ENCODE measurements at places on chromosomes 6 and 20.

DNA sequence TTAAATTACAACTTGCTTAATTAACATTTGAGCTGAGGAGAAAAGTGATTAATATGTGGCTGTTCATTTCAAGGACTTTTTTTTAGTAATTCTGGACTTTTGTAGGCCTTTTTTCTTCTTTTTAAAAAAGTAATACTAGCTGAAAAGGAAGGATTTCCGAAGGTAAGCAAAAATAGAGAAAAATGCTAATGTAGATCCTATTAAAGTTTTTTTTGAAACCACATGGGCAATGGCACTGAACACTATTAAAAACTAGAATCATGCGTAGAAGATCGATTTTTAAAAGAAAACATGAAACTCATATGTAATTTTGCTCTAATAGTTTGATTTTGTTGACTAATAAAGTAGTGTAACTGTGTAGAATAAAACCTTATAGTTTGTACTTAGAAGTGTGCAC is 2.4 kb downstream of the BAG2 start:
- no peak for DNase-seq

DNA sequence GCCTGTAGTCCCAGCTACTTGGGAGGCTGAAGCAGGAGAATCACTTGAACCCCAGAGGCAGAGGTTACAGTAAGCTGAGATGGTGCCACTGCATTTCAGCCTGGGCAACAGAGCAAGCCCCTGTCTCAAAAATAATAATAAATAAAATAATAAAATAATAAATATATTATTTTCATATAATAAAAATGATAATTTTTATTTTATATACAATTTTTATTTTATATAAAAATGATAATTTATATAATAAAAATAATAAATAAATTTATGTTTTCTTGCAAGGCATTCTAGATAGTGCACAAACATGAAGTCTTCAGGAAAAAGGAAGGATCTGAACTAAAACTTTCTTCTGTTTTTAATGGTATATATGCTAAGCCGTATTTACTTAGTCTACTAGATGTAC is 12.6 kb upstream of the SGK1 start:
- DNase-seq, result no peak

GRCh38 chr6:77740380-77740779 is 87.5 kb downstream of the MEI4 start:
- no peak for DNase-seq

GRCh38 chr6:44339301-44339700 is 3.1 kb upstream of the SPATS1 start:
- DNase-seq, result no peak

DNA sequence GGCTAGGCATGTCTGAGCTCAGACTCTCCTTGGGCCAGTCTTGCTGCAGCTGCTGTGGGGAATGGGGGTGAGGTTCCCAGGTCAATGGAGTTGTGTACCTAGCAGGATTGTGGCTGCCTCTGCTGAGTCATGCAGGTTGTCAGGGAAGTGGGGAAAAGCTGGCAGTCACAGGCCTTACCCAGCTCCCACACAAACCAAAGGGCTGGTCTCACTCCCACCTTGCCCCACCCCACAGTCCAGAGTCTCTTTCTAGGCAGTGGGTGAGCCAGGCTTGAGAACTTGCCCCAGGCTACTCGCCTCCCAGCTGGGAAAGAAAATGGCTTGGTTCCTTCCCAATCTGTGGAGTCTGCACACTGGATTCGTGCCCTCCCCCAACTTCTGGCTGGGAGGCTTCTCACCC is 65.7 kb downstream of the SCP2D1 start:
- no peak for DNase-seq

GRCh38 chr6:168050225-168050880 is 28.7 kb downstream of the FRMD1 start:
- DNase-seq, result no peak

- no peak for DNase-seq
Observed at GRCh38 chr6:25219917-25220278, 59.3 kb upstream of the CARMIL1 start.

GRCh38 chr6:82978362-82978945 is 87.2 kb downstream of the UBE3D start:
- no peak for DNase-seq

- peak; percentile 33 for DNase-seq
Observed at GRCh38 chr6:158321960-158322359, 9.7 kb downstream of the TULP4 start.

DNA sequence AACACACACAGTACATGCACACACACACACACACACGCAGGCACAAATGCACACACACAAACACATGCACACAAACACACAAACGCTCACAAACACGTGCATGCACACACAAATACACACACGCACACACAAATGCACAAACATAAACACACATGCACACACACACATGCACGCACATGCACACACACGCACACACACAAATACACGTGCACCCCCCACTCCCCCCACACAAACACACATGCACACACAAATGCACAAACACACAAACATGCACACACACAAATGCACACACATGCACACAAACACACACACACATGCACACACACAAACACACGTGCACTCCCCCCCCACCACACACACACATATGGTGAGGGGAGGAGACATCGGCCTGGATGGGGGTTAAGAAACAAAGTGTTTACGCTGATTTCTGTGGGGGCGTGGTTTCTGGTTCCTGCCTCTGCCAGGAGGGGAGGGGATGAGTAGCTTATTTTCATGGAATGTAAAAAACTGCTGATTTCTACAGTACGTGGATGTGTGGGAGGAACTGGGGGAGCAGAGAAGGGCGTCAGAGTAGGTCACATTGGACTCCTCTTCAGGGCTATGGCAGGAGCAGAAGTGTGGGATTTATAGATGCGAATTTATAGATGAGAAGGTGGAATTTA is 607.2 kb downstream of the QKI start:
- DNase-seq, result no peak

DNA sequence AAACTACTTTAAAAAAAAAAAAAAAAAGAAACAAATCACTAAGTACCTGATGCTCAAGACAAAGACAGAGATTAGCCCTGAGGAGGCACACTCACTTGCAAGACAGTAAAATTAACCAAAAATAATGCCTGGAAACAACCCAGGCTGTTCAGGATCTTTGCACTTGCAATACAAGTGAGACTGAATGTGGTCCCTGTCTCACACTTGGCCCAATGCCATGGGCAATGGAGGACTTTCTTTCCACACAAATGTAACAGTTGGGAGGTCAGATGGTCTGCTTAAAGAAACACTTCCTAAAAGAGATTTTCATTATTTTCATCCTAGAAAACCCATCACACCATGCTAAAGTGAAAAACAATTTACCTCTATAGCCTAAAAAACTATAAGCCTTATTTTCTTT is 16.2 kb downstream of the STAU1 start:
- no peak for DNase-seq

GRCh38 chr20:22389836-22390542 is 194.4 kb downstream of the FOXA2 start:
- DNase-seq, result no peak

- DNase-seq, result no peak
Observed at GRCh38 chr20:63873477-63873971, 8.5 kb downstream of the TPD52L2 start.

DNA sequence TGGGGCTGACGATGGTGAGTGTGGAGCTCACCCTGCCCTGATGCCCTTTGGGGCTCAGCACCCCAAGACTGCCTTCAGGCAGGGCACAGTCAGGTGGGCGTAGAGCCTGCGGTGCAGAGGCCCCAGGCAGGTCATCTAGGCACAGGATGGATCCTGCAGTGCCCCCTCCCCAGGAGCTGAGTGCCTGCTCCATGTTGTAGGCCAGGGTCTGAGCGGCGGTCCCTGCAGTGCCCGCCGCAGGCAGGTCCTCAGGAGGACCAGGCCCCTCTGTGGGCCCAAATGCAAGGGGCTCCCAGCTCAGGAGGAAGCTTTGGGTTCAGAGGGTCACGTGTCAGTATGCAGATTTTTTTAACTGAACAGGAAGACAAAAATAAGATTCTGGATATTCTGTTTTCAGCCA is 2.8 kb downstream of the MRGBP start:
- no peak for DNase-seq

DNA sequence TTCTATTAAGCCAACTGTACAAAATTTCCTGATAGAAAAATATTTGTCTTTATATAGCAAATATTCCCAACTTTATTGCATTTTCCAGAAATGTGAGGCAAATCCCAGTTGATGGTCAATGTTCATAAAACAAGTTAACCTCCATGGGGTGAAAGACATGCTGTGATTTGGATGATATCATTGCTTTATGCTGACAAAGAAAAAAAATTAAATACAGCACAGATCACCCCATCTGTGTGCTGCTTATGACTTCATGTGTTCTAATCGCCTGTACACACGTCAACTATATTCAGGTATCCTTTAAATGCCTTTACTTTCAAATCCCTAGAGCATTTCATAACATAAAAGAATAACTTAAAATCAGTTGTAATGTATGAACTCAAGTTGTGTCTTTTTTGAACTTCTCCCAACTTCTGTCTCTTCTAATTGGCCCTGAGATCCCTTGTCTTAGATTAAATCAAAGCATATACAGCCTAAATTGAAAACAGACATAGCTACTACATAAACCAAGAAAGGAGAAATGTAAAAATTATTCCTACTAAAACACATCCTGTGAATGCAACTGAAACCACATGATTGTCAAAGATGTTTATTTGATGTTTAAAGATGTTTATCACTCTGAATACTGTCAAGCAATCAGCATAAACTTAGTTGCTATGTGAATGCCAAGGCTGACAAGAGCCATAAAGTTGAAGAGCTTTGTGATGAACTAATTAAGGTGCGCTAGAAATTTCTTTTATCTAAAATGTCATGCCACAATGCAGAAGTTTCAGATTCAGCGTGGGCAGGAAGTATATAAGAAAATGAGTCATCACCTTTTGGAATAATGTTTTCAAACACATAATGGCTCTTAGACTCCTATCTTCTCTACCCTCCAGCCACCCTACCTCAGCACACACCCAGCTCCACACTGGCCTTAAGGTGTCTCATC is 68.7 kb downstream of the FILIP1 start:
- no peak for DNase-seq

DNA sequence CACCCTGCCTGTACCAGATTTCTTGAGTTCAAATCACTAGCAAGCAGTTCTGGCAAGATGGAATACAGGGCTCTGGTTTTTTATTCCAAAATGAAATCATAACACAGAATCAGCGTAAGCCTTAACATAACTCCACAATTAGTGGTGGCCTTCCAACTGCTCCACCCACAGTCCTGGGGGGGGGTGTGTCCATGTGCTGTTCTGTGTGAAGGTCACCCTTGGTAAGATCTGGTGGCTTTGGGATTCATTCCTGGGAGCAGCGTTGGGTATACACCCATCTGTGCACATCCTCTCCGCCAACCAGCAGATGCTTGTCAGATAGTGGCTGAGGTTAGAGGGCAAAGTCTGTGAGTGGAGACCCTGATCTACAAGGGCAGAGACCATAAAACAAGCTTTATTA is 49.9 kb upstream of the CD83 start:
- no peak for DNase-seq

- no peak for DNase-seq
Observed at GRCh38 chr20:2114127-2114959, 12.7 kb downstream of the STK35 start.

GRCh38 chr20:40471261-40471629 is 217.8 kb downstream of the MAFB start:
- DNase-seq, result no peak

- DNase-seq, result no peak
Observed at GRCh38 chr20:35264755-35265154, 13.2 kb downstream of the MMP24OS start.

DNA sequence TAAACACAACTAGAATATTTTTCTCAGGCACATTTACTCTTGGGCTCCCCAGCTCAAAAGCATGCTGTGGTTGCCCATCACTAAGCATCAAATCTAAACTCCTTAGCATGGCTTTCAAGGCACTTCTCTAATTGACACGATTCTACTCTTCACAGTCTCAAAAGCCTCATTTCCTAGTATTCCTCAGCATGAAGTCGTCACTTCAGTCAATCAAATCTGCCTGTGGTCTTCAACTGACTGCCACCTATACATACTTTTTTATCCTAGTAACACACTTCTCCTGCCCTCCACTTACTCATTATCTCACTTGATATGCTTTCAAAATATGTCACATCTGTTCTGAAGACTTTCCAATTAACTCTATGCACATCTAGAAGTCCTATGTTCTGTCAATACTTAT is 110.3 kb downstream of the TBC1D32 start:
- DNase-seq, result no peak

- no peak for DNase-seq
Observed at GRCh38 chr6:41997456-41997855, 52.9 kb upstream of the TAF8 start.

DNA sequence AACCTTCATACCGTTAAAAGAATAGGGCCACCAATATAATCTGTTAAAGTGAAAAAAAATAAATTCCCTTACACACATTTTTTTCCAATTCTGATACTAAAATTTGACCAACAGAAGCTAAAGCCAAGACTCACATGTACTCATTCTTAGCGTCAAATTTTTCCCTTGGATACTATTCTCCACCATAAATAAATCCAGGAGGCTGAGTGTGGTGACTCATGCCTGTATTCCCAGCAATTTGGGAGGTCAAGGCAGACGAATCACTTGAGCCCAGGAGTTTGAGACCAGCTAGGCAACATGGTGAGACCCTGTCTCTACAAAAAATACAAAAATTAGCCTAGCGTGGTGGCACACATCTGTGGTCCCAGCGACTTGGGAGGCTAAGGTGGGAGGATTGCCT is 43.9 kb downstream of the SCML4 start:
- DNase-seq, result no peak

DNA sequence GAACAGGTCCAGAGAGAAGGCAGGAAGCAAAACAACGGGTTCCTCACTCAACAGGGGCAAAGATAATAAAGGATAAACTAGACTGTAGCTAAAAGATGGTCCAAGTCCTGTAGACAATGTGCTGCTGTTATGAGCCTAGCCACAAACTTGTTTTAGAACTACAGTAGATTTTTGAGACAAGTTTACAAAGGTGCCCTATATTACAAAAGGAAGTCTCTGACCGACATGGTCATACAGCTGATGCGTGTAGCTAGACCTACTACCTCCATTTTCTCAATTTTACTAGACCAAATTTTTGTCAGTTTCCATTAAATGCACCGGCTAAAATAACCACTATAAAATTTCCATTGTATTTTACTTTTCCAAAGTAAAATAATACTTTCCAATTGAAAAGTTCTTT is 11.9 kb downstream of the FAM8A1 start:
- no peak for DNase-seq

DNA sequence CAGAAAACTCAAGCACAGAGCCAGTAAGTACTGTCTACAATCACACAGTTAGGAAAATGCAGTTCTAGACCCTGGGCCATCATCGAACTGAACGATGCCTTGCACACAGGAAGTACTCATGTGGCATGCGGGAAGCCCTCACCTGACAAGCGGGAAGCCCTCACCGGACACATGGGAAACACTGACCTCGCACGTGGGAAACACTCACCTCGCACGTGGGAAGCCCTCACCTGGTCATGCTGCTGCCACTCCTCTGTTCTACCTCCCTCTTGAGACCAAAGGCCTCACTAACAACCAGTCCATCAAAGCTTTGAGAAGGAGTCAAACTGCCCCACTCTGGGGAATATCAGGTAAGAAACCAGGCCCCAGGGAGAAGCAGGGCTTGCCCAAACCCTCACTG is 105.6 kb upstream of the PTPRT start:
- DNase-seq, result no peak

Data from fibroblast of skin of left biceps (primary cell).